ENCODE measurements at places on chromosomes 5 and 9. TPM values are rescaled to one million over a fixed set of nuclear protein-coding genes. Genes with fewer than 3 reads are reported as not detected.

Gene GLRA1
- total RNA-seq = 5.5 TPM

Gene C5orf52
- not detected for total RNA-seq

Gene MTRR
- total RNA-seq = 30.2 TPM

Gene TJP2
- total RNA-seq = 16.1 TPM

Gene SPACA9
- total RNA-seq = 5.1 TPM

Gene FREM1
- 3.5 TPM for total RNA-seq

Gene IFNA13
- not detected for total RNA-seq

Gene CCL27
- 0.69 TPM for total RNA-seq

Gene FBXW2
- total RNA-seq = 63.7 TPM

Gene OLFML2A
- total RNA-seq = 2.3 TPM

Gene RUSC2
- total RNA-seq = 56.3 TPM

Gene NAIP
- 26.8 TPM for total RNA-seq

Gene LIX1
- total RNA-seq = 30.0 TPM

Gene ESM1
- 2.3 TPM for total RNA-seq

Gene SSBP2
- 100 TPM for total RNA-seq

Gene VCAN
- total RNA-seq = 427 TPM

Gene MELK
- total RNA-seq = 6.9 TPM

Gene NFIL3
- 21.2 TPM for total RNA-seq

Gene MACIR
- total RNA-seq = 70.1 TPM

Gene ABCA1
- 32.5 TPM for total RNA-seq

Gene SPINK6
- not detected for total RNA-seq

Gene CDH9
- total RNA-seq = 57.4 TPM
